ENCODE measurements at places on chromosomes 11 and 22. TPM values are rescaled to one million over a fixed set of nuclear protein-coding genes. Genes with fewer than 3 reads are reported as not detected.

HEPN1 gene
- total RNA-seq: not detected

CECR2 gene
- 4.4 TPM for total RNA-seq

XRCC6 gene
- total RNA-seq: 406 TPM

CFAP300 gene
- total RNA-seq: 0.14 TPM

LARGE1 gene
- 8.9 TPM for total RNA-seq

All from thoracic aorta endothelial cell (primary cell).